ENCODE measurements at places on chromosomes 7 and 10. TPM values are rescaled to one million over a fixed set of nuclear protein-coding genes. Genes with fewer than 3 reads are reported as not detected.

GRCh38 chr7:155938129-155938528, 125.9 kb upstream of the SHH start:
- no peak for DNase-seq
- no peak overlapping the region for H3K27ac ChIP-seq
- no peak overlapping the region for H3K4me3 ChIP-seq
- no peaks in the 10 kb centered on the region for H3K36me3 ChIP-seq
- H3K4me1 ChIP-seq, result no peaks in the 10 kb centered on the region
- H3K27me3 ChIP-seq, result peaks cover 4% of the 10 kb centered on the region

DNA sequence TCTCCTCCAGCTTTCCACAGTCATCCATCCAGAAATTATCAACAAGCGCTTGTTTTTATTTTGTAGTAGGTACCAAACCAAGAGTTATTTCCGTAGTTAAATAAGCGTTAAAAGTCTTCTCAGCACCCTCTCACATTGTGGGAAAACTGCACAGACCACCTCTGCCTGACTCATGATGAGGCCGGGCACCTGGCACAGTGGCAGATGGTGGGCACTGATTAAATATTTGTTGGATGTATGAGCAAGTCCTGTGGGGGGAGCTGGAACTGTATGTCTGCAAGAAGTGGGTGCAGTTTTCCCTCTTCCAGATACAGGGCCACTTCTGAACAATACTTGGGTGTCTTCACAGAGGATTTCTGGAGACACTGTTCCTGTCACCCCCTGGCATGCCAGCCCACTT, 5.3 kb upstream of the REPIN1 start:
- peaks cover 2% of the 10 kb centered on the region for H3K27me3 ChIP-seq
- H3K4me3 ChIP-seq, result no peak overlapping the region
- no peaks in the 10 kb centered on the region for H3K36me3 ChIP-seq
- no peak overlapping the region for H3K27ac ChIP-seq
- no peak for DNase-seq

ADRB1 gene
- not detected for total RNA-seq

HMX2 gene
- not detected for total RNA-seq

- peaks cover 2% of the 10 kb centered on the region for H3K4me1 ChIP-seq
- no peak overlapping the region for H3K27ac ChIP-seq
- H3K27me3 ChIP-seq, result peaks cover 14% of the 10 kb centered on the region
- no peak for DNase-seq
Observed at GRCh38 chr10:78450807-78451485, 417.3 kb downstream of the RPS24 start.

GRCh38 chr7:100570954-100571828, 2.5 kb downstream of the SAP25 start:
- H3K27me3 ChIP-seq, result peaks cover 26% of the 10 kb centered on the region
- no peak for DNase-seq
- H3K27ac ChIP-seq, result no peak overlapping the region
- H3K36me3 ChIP-seq, result peaks cover 9% of the 10 kb centered on the region

GJC3 gene
- total RNA-seq, result 1.8 TPM
